Stimulated activated CD8-positive, alpha-beta memory T cell treated with anti-CD3 and anti-CD28 coated beads, Interleukin-7, amount 100 ng/mL, for 1 hour (primary cell): ENCODE measurements at places on chromosomes 11 and 22.

GRCh38 chr11:125372088-125372487, 124.0 kb downstream of the FEZ1 start:
- DNase-seq: no peak

DNA sequence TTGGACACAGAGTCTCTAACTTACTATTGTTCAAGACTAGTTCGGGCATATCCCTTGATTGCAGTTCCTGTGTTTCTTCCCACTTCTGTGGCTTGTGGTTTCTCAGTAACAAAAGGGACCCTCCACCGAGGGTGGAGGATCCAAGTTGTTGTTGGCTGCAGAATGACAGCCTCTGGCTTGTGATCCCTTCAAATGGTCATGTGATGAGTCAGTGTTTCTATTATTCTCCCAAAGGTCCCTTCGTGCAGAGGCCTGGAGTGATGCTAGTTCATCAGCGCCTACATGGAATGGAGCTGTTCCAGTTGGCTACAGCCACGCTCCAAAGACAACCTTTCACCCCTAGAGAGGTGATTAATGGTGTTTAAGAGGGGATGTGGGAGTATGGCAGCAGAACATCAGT, 2.6 kb upstream of the VWCE start:
- no peak for DNase-seq

DNA sequence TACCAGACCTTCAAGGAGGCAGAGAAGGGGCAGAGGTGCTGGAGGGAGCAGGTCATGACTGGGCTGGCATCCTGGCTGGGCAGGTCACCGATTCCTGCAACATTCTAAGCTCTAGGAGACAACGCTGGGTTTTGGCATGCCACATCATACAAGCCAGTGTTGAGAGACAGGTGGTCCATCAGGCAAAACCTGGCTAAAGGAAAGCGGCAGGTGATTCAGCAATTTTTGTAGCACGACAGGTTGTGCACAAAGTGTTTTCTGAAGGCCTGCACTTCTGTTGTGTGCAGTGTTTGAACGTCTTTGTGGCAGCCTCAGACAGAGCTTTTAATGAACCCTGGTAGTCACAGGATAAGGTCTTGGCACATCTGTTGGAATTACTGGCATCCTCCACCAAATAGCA, 69.9 kb upstream of the BID start:
- DNase-seq: no peak

- no peak for DNase-seq
These were observed 296.2 kb downstream of the NTM start for GRCh38 chr11:131666617-131667016.

GRCh38 chr11:35390737-35391682, 28.3 kb downstream of the SLC1A2 start:
- DNase-seq: no peak

GRCh38 chr11:77332259-77332658, 30.8 kb upstream of the GDPD4 start:
- no peak for DNase-seq

GRCh38 chr11:95734009-95734572, 55.5 kb downstream of the FAM76B start:
- DNase-seq: no peak

GRCh38 chr11:128235426-128235825, 351.9 kb downstream of the ETS1 start:
- no peak for DNase-seq

DNA sequence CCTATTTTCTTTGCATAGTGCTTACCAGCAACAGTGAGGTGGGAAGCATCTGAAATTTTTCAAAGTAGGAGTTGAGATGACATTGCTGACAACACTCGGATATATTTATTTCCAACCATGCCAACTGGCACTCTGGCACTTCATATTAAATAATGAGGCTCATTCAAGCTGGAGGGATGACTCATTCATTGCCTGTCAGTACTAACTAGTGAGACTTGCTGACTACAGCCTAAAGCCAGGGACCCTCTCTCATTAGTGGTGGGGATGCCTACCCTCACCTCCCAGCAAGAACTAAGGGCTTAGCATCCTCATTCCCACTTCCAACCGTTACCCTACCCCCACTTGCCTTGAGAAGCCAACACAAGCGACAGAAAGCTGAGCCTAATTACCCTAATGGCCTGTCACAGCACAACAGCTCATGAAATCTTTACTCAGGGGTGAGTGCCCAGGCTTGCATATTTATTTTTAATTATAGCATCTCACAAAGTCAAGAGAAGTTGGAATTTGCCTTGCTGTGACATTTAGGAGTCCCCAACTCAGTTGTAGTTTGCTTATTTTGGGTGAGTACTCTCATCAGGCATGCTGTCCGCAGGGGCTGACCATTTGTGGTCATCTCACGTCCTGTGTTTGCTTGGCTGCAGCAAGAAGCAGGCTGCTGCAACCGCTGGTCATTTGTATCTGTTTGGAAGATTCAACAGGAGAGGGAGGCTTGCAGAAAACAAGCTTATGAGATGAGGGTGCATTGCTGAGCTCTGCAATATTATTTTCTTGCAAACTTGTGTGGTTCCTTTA, 181.6 kb upstream of the POU2AF2 start:
- no peak for DNase-seq

DNA sequence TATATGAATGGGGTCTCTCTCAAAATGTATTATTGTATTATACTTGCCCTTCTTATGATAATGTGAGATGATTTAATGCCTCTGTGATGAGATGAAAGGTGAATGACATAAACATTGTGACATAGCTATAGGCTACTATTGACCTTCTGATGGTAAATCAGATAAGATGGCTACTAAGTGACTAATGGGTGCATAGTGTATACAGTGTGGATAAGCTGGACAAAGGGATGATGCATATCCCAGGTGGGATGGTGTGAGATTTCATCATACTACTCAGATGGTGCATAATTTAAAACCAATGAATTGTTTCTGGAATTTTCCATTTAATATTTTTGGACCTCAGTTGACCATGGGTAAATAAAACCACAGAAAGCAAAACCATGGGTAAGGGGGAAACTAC, 243.5 kb downstream of the SBF2 start:
- no peak for DNase-seq

DNA sequence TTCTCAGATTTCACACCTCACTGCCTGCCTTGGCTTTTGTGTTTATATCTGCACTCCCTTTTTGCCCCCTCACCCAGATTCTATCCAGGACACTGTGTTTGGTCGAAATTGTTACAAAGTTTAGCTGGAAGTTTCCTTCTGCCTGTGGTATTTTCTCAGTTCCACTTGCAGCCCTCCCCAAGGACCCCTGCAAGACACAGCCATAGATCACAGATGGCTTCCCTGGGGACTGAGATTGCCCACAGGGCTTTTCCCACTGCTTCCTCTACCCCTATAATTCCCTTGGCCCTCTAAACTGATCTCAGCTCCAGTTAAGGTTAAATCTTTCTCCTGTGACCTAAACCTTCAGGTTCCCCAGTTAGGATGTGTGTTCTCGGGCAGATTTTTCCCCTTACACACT, 146.1 kb upstream of the C11orf87 start:
- DNase-seq: no peak

GRCh38 chr11:102573851-102574250, 43.3 kb upstream of the MMP7 start:
- DNase-seq: no peak

GRCh38 chr11:32713496-32713895, 81.0 kb downstream of the CCDC73 start:
- no peak for DNase-seq
